Neuronal stem cell (in vitro differentiated cells): ENCODE measurements at places on chromosomes 5 and 9.

- no peak for DNase-seq
Measured at GRCh38 chr5:178902849-178903248, 7.1 kb downstream of the ZFP2 start.

DNA sequence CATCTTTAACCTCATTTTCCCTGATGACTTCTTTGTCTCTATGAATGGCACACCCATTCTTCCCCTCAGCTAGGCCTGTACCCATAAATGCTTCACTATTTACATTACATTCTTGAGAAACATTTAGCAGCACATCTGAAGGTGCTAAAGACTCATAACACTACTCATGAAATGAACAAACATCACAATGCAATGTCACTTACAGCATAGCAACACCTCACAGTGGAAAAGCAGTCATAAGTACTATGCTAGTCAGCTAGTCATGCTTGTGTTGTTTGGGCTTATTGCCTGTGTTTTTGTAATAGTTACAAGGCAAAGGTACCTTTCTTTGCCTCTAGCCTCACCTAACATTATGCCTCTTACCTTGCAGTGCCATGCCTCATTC is 228.9 kb downstream of the KIAA0825 start:
- DNase-seq = no peak

DNA sequence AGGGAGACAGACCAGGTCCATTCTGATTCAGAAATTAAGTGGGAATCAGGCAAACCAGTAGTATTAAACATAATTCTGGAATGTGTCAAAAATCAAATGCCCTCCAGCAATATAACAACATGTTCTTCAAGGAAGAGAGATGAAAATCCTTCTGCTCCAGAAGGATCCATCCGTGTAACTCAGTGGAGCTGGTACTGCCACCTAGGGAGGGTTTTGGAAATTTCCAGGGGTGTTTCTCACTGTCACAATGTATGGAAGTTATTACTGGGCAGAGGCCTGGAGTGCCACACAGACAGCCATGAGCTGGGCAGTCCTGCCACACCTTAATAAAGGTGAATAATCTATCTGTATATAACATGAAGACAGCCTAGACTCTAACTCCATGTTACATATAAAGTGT is 87.5 kb downstream of the TTLL11 start:
- no peak for DNase-seq

GRCh38 chr9:117233016-117233415 is 181.8 kb downstream of the ASTN2 start:
- DNase-seq = no peak

DNA sequence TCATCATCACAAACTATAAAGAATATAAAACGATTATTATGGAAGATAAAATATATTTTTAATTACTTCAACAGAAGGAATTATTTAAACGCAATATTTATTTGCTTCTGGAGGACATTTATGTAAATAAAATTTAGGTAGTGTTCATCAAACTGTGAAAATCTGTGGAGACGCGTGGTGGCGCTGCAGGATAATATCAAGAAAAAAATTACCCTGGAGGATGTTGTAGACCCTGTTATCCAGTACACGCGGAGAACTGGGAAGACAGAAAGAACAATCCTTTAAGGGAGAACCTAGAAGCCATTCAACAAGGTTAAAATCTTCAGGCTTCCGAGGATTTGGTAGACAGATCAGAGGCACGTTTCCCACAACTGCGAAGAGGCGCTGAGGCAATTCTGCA is at the start of gene PCDHB12:
TSS of gene PCDHB12 (plus strand) at position 242 of the 400 bp plus-strand sequence. CDS start 189 bp downstream, outside the sequence.
- DNase-seq = no peak

- no peak for DNase-seq
Measured at GRCh38 chr5:143083006-143083405, 312.8 kb downstream of the ARHGAP26 start.
